ENCODE measurements at places on chromosomes 3 and 15. TPM values are rescaled to one million over a fixed set of nuclear protein-coding genes. Genes with fewer than 3 reads are reported as not detected.

The ALCAM gene
- total RNA-seq, result 138 TPM

DNA sequence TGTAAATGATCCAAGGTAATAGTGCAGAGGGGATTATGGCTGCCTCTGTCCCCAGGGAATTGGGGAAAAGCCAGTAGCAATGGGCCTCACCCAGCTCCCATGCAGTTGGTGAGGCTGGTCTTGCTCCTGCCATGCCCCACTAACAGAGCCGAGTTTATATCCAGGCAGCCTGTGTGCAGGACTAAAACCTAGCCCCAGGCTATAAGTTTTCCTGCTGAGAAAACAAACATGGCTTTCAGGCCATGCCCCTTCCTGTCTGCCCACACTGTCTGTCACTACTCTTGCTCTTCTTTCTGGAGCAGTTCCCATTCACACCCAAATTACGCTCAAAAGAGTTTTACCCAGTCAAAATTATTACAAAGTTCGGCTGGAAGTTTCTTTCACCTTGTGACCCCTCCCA is 73.5 kb upstream of the SPATA16 start:
- no peaks in the 10 kb centered on the region for H3K36me3 ChIP-seq
- no peaks in the 10 kb centered on the region for H3K4me1 ChIP-seq
- peaks cover 4% of the 10 kb centered on the region for H3K27me3 ChIP-seq
- H3K27ac ChIP-seq, result no peak overlapping the region

The IL5RA gene
- total RNA-seq, result not detected

The DISP2 gene
- 1.2 TPM for total RNA-seq

DNA sequence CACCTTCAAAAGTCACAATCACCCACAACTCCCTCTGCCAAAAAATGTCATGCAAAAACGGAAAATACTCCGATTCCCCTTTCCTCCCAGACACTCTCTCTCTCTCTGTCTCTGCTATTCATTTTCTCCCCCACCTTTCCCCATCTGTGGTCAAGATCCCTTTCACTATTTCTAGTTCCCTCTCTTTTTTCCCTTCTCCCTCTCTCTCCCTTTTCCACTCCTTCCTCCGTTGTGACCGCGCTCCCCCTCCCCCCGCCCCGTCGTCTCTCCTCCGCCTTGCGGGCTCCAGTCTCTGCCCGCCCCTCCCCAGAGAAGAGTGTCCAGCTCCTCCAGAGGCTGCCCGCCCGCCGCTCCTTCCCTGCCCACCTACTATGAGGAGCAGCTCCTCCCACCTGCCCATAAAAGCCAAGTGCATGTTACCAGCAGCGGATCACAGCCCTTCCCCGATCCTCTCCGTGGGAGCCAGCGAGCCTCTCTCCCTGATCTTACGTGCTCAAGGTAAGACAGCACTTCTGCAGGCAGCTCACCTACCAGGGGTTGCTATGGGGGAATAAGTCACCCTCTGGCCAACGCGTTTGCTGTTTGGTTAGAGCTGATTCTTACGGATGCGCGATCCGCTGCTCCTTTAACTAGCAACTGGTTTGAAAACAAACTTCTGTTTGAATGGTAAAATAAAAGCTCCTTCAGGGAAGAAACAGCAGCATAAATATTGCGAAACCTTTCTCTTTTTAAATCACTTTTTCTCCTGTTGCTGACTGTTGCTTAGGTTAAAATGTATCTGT is at the start of gene COL8A1:
TSS of gene COL8A1 (plus strand) at position 428 of the 782 bp plus-strand sequence. CDS start 152,089 bp downstream, outside the sequence.
- no peaks in the 10 kb centered on the region for H3K27me3 ChIP-seq
- peak within 1 kb of the TSS; percentile 91 for H3K4me3 ChIP-seq
- peaks cover 5% of the 10 kb centered on the region for H3K36me3 ChIP-seq
- peak within 1 kb of the TSS; percentile 100 for H3K27ac ChIP-seq
